ENCODE measurements at places on chromosomes 5 and 9. TPM values are rescaled to one million over a fixed set of nuclear protein-coding genes. Genes with fewer than 3 reads are reported as not detected.

The UBAC1 gene
- 39.2 TPM for total RNA-seq

GRCh38 chr9:105027084-105027483, 99.1 kb upstream of the ABCA1 start:
- no peaks in the 10 kb centered on the region for H3K36me3 ChIP-seq
- no peak overlapping the region for H3K4me3 ChIP-seq
- no peak overlapping the region for H3K27ac ChIP-seq
- no peak for DNase-seq
- no peaks in the 10 kb centered on the region for H3K27me3 ChIP-seq

GRCh38 chr5:102666164-102666946, 88.8 kb upstream of the PAM start:
- H3K27me3 ChIP-seq, result no peaks in the 10 kb centered on the region
- no peak overlapping the region for H3K27ac ChIP-seq
- H3K4me3 ChIP-seq, result no peak overlapping the region
- H3K36me3 ChIP-seq, result no peaks in the 10 kb centered on the region
- H3K4me1 ChIP-seq, result no peaks in the 10 kb centered on the region

DNA sequence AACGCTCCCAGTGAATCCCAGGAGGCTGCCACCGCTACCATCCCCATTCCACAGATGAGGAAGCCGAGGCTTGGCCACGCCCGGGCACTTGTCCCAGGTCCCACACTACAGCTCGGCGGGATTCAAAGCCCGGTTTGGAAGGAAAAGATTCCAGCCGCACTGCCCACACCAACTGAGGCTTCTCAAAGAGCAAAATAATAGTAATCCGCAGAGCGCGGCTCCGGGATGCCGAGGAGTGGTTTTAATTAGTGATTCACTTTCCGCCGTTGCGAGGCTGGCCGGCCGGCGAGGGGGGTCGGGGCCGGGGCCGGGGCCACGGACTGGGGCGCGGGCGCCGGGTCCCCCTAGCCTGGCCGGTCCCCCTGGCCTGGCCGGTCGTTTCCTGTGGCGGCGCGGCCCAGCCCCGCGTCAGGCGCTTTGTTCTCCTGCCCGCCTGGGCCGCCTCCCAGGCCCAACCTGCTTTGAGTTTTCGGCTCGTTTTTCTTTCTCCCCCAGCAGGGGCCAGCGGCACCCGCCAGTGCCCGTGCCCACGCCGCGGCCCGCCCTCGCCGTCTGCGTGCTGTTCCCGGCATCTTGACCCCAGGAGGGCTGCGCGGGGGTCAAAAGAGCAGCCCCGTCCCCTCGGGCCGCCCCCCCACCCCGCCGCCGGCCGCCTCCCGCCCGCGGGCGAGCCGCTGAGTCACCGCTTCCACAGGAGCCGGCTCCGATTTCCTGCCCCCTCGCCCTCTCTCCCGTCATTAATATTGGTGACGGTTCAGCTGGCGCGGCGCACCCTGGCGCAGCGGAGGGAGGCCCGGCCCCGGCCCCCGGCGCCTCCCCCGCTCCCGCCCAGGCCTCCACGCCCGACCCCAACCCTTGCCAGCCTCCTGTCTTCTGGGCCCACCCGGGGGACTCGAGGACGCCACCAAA, 31.2 kb downstream of the FGF18 start:
- H3K4me1 ChIP-seq, result no peaks in the 10 kb centered on the region
- H3K4me3 ChIP-seq, result no peak overlapping the region
- DNase-seq, result peak; percentile 66
- H3K27me3 ChIP-seq, result no peaks in the 10 kb centered on the region

DNA sequence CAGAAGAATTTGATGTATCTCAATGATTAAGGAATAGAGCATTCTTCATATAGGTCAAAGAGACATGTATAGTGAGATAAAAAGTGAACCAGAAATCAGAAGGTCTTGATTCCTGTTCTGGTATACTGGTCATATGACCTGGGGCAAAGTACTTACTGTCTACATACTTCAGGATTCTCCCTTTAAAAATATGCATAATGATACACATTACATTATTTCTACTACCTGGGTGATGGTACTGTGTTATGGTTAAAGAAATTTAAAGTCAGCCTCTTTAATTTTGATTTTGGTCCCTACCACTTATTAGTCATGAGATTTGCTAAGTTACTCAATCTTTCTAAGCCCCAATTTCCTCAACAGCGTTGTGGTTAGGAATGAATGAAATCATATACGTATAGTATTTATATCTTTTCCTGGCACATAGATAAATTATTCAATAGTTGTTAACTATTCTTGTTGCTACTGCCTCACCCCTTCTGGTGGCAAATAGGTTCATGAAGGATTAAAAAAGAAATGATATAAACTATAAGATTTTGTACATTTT, 984.1 kb downstream of the TLE4 start:
- H3K4me3 ChIP-seq, result no peak overlapping the region
- no peaks in the 10 kb centered on the region for H3K4me1 ChIP-seq
- H3K27ac ChIP-seq, result no peak overlapping the region
